ENCODE measurements at places on chromosomes 2 and 18.

DNA sequence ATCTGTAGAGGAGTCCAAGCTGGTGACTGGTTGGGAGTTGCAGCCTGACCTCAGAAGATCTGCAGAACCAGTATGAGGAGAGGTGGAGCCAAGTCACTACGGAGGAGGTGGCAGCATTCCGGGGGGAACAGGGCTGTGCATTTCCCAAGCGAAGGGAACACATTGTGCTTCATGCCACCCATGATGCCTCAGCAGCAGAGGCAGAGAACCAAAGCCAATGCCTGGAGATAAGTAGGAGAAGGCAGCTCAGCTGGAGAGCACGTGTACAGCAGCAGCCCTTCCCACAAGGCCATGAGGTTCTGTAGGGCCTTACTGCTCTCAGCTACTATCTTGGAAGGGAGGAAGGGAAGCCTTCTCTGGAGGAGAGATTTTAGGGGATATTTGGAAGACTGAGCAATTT lies 67.2 kb upstream of the LRPPRC start:
- no peak for DNase-seq

DNA sequence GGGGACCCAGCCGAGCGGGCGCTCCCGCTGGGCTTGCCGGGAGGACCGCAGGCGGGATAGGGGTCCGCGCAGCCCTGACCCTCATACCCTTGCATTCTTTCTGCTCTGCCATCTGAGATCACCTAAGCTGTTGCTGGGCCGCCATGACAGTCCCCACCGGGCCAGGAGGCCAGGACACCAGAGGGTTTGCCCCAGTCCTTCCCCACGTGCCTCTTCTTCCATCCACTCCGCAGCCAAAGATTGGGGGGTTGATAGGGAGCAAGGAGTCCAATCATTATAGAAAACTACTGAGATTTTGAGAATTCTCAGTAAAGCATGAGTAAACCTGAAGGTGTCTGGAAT lies 453 bp upstream of the GRB14 start:
- no peak for DNase-seq

DNA sequence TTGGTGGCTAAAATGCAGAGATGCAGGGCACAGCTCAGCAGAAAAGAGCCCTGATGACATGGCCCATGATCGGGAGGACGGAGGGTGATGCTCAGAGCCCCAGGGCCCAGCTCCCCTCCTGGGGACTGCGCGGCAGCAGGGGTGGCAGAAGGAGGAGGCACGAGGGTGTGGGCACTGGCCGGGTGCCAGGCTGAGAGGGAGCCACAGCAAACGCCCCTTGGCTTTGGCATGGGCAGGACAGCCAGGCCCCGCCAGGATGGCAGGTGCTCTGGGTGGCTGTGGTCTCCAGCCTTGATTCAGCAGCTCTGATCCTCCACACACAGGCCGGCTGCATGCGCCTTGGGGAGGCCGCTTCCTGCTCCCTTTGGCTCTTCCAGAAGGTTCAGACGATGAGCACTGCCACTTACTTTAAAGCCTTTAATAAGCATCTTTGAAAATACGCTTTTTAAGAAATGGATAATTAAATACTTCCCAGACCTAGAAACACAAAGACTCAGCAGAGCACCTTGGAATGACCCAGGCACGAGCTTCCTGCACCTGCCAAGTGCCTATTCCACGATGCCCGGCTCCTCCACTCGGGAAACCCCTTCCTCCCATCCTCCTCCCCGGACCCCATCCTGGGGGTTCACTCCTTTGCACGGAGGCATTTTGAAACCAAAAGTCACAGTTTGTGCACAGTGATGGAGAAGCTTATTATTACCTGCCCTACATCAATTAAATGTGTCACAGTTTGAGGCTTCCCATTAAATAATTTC lies 78.5 kb upstream of the SNTG2 start:
- no peak for DNase-seq

DNA sequence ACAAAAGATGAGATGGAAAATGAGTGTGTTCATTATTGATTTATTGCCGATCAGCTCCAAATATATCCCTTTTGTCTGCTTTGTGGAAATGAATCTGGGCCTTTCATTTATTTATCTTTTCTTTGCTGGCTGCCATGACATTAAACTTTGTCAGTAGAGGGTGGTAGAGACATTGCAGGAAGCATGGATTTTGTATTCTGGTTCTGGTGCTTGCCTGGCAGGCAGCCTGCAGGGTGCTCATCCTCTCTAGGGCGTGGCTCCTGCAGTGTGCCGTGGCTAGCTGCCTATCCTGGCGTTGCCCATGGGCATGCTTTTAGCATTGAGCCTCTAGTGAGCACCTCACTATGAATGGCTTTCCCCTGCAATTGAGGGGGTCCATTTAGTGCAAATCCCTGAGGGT lies 593.1 kb downstream of the RNF144A start:
- no peak for DNase-seq

DNA sequence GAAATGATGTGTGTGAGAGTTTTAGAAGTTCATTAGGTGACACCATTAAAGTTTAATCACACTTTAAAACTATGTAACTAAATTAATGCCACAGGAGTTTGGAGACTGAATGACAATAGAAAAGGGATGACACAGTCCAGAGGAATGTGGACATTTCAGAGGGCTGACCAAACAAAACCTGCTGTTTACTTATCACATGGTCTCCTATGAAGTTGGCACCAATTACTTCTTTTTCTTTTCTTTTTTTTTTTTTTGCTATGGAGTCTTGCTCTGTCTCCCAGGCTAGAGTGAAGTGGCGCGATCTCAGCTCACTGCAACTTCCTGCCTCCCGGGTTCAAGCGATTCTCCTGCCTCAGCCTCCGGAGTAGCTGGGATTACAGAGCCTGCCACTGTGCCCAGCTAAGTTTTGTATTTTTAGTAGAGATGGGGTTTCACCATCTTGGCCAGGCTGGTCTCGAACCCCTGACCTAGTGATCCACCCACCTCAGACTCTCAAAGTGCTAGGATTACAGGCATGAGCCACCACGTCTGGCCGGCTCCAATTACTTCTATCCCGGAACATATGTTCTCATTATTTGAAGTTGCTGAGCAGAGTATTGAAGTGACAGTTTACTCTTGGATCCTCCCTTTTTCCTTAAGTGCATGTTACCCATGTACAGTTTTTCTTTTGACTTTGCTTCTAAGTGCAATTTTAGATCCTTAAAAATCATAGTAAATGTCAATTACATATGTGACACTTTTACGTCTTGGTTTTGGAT lies 4.3 kb downstream of the AGPS start:
- no peak for DNase-seq

GRCh38 chr2:238169708-238170251 lies 11.0 kb downstream of the ERFE start:
- DNase-seq, result no peak

DNA sequence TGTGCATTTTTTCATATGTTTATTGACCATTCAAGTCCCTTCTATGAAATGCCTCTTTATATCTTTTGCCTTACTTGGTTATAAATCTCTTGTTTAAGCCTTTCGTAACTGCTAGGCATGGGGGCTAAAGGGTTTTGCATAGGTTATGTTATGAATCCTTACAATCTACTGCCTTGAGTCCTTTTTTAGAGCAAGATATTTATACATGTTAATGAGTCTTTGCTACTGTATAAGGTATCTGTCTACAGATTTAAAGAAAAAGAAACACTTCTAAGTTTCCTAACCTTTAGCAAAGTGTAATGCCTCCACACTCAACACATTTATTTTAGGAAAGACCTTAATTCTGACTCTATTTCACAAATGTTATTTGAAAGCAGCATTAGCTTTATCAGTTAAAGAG lies 43.6 kb upstream of the XPO1 start:
- DNase-seq, result no peak

Data from activated naive CD4-positive, alpha-beta T cell treated with anti-CD3 and anti-CD28 coated beads, Interleukin-2, amount 50 U/mL, for 16 hours (primary cell).